ENCODE measurements at places on chromosomes 5 and 9. TPM values are rescaled to one million over a fixed set of nuclear protein-coding genes. Genes with fewer than 3 reads are reported as not detected.

GARIN3 gene
- total RNA-seq, result not detected

HACD4 gene
- 2.8 TPM for total RNA-seq

FOXD1 gene
- total RNA-seq, result 3.2 TPM

ZNF483 gene
- total RNA-seq, result 1.4 TPM

ANKRD31 gene
- total RNA-seq, result under 0.01 TPM

IRX1 gene
- total RNA-seq, result not detected

PAXX gene
- total RNA-seq, result 4.4 TPM

RNF208 gene
- not detected for total RNA-seq

OLFM1 gene
- total RNA-seq, result 0.36 TPM

SPINK7 gene
- total RNA-seq, result not detected

CFAP157 gene
- total RNA-seq, result not detected

GRCh38 chr9:15374310-15374709 is 48.4 kb upstream of the SNAPC3 start:
- no peak for DNase-seq

- DNase-seq, result no peak
Measured at GRCh38 chr9:110763568-110763967, 95.0 kb downstream of the MUSK start.

GRCh38 chr5:21121213-21121612 is 1133.2 kb upstream of the CDH18 start:
- DNase-seq, result no peak

- peak; percentile 98 for DNase-seq
Measured at GRCh38 chr9:127519301-127520166, 68.2 kb downstream of the LRSAM1 start.

DNA sequence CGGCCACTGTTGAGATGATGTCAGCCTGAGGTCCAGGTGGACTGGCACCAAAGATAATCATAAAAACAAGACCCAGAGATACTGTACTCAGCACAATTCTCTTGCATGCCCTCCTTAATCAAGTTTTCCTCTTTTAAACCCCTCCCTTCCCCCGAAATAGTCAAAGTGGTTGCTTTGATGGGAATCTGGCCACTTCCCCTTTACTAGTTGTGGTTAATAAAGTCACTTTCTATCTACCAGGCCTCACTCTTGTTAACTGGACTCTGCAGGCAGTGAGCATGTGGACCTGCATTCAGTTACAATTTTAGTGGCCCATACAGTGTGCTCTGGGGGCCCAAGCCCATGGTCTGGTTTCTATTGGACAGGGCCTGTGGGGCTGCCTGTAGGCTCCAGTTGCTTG is 17.5 kb downstream of the FBP2 start:
- DNase-seq, result no peak

DNA sequence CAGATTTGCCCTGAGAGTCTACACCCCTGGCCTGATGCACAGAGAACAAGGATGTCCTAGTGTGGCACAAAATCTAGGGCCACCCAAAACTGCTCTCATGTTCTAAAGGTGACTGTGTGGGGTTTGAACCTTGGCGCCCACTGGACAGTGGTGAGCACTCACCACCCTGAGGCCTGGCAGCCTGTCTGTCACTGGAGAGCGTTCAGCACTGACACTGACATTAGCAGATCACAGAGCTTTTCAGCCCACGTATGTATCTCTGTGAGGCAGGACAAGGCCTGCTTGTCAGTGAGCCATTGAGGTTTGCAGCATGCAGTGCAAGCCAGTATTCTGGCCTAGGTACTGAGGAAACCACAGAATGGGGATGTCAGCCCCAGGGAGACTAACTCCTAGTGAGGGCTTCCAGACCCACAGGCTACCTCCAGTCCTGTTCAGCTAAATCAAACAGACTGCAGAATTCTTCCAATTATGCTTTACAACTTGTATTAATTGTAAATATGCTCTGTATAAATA is 38.9 kb upstream of the SLC2A8 start:
- no peak for DNase-seq

- DNase-seq, result peak; percentile 73
Measured at GRCh38 chr9:92064711-92065110, 50.5 kb downstream of the SPTLC1 start.

- peak; percentile 27 for DNase-seq
Measured at GRCh38 chr5:67030289-67031056, 166.1 kb downstream of the CD180 start.

DNA sequence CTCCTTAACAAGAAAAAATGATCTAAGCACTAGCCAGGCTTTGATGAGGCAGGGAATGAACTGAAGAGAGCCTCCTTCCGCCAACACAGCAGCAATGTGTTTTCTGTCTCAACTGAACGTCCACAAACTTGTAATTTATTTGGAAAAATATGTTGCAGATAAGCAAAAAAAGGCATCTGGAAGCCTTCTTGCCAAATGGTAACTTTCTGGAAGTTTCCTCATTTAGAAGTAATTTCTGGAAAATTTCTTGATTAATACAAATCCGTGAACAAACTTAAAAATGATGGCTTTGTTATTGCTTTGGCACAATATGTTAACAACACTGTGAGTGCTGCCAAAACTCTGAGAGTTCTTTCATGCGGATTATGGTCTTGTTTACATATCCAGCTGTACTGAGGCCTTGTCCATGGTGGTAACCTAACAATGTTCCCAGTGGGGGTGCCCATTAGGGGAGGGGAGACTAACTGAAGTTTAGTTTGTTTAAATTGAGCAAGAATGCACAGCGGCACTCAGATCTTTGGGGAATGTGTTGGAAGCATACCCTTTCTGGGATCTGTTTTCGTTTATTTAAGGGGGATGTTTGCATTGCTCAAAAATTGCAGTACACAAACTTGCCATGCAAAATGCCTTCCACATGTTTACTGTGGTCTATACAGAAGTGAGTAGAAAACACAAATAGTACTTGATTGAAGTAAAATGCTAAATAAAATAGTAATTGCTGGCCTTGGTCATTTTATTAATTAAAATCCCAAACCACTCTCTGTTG is 334.7 kb downstream of the NR2F1-AS1 start:
- peak; percentile 47 for DNase-seq

DNA sequence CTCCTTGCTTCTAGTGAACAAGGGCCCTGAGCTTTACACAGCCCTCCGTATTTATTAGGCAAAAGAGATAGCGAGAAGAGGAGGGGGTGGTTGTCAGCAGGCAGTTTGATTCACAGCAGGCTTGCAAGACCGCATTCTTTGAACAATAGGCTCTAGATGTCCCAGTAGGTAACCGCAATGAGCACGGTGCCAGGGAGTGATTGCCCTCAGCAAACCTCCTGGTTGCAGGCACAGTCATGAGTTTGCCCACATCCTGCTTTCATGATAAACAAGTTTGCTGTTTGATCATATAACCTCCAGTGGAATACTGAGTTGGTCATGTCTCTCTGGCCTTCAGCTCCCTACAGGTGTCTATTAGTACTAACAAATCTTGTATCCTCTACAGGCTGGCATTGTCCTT is 66.1 kb downstream of the CACNA1B start:
- no peak for DNase-seq

DNA sequence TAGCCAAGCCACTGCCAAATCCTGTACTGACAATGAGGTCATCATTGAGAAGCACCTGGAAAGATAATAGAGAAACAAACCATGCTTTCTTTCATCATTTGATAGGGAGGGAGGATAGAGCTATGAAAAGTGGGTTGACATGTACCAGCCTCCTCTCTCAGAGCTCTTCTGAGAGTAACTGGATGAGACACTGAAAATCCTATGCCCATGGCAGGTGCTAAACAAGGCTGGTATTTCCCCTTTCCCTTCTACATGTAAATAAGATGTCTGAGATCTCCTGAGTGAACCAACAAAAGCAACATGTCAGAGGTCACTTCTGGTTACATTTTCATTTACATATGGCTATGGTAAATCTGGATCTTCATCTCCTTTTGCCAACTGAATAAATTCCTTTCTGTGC is 45.3 kb upstream of the TRAF1 start:
- no peak for DNase-seq

DNA sequence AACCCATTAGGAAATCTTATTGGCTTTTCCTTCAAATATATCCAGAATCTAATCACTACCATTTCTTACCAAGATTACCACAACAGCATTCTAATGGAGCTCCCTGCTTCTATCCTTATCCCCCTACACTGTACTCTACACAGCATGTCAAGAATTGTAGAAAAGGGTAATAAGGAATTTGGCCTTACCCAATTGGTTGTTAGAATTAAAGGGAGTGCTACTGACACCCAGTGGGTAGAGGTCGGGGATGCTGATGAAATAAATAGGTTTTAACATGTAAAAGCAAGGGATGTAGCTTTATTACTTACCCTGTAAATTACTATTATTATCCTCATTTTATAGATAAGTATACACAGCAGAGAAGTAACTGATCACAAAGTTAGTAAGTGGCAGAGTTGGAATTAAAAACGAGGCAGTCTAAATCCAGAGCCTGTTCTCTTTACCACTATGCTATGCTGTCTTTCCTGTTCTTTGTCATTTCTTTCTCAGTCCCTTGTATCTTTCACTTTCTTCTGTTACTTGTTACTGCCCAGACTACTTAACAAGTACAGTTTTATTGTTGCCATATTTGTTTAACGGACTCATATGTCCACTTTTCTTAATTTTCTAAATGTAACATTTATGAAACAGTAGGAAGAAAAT is 10.5 kb downstream of the SLC38A9 start:
- no peak for DNase-seq

DNA sequence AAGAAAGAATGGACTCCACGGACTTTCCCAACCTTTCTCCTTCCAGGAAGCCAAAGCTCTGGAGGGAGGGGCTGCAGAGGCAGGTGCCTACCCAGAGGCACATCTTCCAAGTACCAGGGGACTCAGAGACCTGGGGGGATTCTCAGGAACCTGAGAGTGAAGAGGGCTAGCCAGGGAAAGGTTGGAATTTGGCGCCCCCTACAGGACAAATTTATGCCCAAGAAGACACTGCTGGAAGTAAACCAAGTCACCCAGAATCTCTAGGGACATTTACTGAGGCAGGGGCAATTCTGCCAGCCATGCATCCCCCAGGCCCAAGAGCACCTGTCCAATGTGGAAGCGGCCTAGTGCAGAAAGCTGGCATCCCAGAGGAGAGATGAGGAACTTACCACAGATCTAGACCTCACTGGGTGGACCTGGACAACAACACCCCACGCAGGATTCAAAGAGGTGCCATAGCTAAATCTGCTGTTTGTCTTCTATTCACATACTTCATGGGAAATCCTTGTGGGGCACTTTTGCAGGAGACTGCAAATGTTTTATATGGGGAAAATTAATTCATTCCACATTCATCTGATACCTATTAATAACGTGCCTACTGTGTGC is 25.9 kb upstream of the IDNK start:
- DNase-seq, result no peak

- DNase-seq, result no peak
Measured at GRCh38 chr5:90967443-90967842, 408.8 kb downstream of the ADGRV1 start.

GRCh38 chr5:151036556-151036955 is 16.2 kb downstream of the GPX3 start:
- no peak for DNase-seq

GRCh38 chr5:36875051-36875789 is 1.3 kb upstream of the NIPBL start:
- peak; percentile 39 for DNase-seq

DNA sequence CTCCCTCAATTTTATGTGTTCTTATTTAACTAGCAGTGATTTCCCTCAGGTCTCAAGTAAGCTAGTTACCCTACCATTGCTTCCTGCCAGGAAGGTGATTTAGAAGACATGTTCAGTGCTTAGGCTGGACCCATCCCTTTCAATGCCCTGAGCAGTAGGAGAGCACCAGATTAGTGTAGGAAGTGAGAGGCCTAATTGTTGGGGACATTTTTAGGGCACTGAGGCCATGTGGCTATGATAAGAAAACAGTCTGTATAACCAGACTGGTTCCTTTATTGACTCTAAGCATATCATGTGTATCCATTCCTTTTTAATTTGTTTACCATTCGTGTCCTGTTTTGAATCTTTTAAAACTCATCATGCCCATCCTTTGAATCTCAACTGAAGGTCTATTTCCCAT is 312.3 kb upstream of the PRR16 start:
- DNase-seq, result no peak

GRCh38 chr9:128316421-128316820 is 5.8 kb downstream of the TRUB2 start:
- DNase-seq, result no peak

DNA sequence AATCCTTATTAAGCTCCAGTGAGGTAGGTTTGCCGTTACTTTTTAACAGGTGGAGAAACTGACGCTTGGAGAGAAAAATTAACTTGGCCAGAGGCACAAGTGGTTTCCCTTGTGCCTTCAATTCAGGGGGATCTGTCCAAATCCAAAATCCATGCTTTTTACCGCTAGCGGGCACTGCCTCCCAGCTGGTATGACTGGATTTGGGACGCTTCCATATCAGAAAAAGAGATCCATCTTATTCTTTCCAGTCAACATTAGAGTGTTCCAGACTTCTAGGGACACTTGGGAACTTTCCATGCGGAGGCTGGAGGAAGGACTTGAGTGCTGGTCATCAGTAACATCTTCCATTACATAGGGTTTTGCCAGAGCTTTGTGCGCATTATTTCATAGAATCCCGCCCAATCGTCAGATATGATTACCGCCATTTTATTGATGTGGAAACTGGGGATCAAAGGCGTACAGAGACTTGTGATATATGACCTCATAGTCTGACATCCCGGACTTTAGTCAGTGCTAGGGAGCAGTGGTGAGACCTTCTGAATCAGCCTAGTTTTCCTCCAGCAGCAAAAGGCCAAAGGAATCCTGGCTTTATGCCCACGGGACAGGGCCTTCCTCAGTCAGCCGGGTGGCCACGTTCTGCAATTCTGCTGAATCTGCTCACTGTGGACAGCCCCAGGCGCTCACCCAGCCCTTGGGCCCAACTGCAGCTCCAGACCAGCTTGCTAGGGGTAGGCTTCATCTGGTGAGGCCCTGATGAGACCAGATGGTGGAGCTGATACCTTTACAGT is 1.1 kb upstream of the GNPDA1 start:
- peak; percentile 57 for DNase-seq

DNA sequence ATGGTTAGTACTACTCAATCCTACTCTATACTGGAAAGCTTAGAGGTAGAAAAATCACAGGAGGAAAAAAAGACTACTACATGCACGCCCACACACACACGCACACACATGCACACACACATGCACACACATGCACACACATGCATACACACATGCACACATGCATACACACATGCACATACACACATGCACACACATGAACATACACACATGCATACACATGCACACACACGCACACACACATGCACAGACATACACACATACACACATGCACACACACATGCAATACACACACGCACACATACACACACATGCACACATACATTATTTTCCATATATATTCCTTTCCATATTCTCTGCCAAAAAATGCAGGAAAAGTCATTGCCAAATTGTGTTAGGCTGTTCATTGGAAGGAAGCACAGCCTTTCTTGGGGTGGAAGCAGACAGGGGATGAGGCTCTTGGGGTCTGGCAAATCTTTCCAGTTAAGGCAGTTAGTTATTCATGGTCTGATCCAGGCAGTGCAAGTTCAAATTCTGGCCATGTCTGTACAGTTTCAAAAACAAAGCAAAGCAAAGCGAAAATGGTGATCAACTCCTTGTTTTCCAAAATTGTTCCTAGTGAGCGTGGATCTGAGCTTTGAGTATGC is 187.9 kb upstream of the EGFLAM start:
- no peak for DNase-seq
